Right ventricle myocardium superior (tissue), 1 donor: ENCODE measurements at places on chromosomes 5 and 9.

GRCh38 chr9:26949637-26950069 lies 2.6 kb upstream of the PLAA start:
- DNase-seq: no peak

- no peak for DNase-seq
These were observed 612.9 kb upstream of the DAB2 start for GRCh38 chr5:40037713-40038112.

GRCh38 chr5:74326571-74327338 lies 313.8 kb downstream of the ENC1 start:
- no peak for DNase-seq

- no peak for DNase-seq
These were observed 34.8 kb upstream of the PUM3 start for GRCh38 chr9:2878701-2879100.

GRCh38 chr9:37656936-37657335 lies 6.2 kb downstream of the FRMPD1 start:
- no peak for DNase-seq

- DNase-seq: no peak
These were observed 127.6 kb downstream of the TRPM6 start for GRCh38 chr9:74760031-74760700.

DNA sequence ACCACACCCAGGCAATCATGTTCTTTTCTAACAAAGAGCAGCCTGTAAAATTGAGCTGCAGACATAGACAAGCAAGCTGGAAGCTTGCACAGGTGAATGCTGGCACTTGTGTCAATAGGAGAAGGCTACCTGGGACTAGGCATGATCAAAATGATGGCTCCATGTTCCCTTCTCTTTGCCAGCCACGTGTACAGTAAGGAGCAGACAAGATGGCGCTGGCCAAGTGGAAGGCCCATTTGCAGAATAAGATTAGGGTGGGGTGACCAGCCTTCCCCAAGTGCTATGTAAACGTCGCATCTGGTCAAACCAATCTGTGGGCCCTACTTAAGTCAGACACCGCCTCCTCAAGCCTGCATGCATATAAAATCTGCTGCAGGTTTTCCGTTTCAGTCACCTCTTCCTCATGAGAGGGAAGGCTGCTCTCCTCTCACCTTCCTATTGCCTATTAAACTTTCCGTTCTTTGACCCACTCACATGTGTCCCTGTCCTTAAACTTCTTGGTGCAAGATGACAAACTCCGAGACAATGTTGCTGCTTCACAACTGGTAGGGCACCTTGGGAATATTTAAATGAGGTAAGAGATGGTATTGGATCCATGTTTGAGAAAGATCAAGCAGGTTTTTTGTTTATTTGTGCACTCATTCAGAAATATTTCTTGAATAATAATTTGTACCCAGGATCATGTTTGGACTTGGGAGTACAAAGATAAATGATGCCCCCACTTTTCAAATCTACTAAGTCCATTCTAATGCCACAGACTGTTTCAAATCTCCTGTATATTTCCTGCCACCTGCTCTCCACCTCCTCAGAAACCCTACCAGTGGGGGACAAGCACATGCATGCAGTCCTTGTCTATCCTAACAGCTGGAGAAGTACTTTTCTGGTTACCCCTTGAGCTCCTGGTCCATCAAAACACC lies 30.7 kb upstream of the TGFBR1 start:
- no peak for DNase-seq
